C1 segment of cervical spinal cord (tissue), 14 donors: ENCODE measurements at places on chromosomes 5 and 9.
A peak's percentile ranks its signal among the peaks of the same experiment; 100 is the strongest.

DNA sequence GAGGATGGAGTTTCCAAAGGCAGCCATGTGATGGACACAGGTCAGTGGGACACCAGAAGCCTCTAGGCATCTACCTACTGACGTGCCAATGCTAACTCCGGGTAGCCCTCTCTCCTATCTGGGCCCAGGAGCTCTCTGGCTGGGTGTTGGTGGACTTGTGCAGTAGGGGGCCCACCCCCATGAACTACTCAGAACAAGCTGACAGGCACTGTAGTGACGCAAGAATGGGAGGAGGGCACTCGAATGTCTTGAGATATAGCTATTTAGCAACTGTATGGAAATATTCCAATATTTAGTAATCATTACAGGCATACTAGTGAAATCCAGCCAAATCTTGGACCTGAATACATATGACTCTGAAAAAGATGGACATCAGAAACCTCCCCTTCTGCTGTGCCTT, 5.7 kb upstream of the DOCK2 start:
- no peak for DNase-seq

DNA sequence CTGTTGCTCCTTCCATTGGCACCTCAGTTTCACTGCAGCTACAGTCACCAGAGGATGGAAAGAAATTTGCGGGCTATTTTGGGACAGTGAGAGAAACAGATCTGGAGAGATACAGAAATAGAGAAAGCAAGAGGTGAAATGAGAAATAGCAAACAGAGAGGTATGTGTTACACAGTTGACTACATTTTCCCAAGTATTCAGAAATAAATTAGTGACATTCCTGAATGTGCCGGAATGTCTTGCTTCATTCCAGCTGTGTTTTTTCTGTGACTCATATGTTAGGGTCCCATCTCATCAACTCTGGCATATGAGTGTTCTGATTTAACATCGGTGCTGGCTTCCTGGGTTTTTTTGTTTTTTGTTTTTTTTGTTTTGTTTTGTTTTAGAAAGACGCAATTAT, 63.8 kb upstream of the ZNF462 start:
- DNase-seq, result no peak

DNA sequence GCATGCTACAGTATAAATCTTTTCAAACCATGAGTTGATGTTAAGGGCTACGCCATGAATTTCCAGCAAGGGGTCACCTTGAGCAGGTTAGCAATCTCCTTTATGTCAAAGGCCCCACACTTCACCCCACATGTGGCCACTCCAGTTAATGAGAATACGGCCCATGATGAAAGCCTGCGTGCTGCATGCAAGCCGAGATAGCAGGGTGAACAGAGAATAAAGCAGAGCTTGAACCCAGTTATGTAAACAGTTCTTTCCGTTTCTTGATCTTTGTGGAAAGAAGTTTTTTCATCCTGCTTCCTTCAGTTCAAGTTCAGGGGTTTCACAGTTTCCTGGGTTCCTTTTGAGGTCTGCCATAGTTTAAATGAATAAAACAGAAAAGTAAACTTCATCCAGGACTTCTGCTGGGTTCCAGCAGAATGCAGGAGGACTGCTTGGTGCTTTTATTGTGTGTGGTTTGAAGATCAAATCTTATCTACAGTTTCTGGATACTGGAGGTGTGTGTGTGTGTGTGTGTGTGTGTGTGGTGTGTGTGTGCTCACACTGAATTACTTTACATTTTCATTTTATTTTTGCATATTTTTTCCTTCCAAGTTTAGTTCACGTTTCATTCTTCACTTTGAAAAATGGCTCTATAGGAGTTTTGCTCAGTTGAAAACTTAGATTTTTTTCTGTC, 87.1 kb downstream of the HMHB1 start:
- no peak for DNase-seq

- no peak for DNase-seq
These were observed 60.6 kb downstream of the TNFSF15 start for GRCh38 chr9:114745108-114745848.

DNA sequence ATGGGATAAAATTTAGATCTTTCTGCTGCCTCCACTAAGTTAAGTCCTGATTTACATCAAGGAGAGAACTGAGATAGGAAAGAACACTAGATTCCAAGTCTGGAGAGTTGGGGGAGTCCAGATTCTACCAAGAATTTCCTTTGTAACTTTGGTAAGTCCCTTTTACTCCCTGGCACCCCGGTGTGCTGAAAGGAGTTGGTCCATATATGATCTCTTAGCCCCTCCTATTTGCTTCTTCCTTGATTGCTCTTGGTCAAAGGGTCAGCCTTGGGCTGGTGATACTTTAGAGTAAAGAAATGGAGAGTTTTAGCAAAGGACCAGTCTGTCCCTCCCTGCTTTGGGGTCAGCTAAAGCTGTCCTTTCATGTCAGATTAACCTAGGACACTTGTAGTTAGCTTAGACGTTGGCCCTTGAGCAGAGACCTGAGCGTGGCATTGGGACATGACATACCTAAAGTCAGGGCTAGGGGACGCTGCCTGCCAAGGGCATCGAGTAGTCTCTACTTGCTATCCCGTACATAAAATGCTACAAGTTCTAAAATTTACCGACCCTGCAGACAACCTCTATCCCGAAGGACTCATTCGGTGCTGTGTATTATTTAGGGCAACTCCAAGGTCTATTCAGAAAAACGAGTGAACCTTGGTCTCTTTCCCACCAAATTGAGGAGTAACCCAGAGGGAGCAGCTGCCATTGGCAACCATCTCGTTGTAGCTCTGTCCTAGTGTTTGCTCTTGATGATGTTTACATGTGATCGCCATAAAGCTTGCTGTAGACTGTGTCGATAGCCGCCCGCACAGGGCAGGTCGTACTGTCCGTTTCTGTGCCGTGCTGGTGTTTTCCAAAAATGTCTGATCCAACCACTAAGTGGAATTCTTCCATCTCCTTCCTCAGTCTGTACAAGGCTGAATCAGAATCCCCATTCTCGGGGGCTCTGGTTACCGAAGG, 94.4 kb downstream of the PDE6A start:
- no peak for DNase-seq

DNA sequence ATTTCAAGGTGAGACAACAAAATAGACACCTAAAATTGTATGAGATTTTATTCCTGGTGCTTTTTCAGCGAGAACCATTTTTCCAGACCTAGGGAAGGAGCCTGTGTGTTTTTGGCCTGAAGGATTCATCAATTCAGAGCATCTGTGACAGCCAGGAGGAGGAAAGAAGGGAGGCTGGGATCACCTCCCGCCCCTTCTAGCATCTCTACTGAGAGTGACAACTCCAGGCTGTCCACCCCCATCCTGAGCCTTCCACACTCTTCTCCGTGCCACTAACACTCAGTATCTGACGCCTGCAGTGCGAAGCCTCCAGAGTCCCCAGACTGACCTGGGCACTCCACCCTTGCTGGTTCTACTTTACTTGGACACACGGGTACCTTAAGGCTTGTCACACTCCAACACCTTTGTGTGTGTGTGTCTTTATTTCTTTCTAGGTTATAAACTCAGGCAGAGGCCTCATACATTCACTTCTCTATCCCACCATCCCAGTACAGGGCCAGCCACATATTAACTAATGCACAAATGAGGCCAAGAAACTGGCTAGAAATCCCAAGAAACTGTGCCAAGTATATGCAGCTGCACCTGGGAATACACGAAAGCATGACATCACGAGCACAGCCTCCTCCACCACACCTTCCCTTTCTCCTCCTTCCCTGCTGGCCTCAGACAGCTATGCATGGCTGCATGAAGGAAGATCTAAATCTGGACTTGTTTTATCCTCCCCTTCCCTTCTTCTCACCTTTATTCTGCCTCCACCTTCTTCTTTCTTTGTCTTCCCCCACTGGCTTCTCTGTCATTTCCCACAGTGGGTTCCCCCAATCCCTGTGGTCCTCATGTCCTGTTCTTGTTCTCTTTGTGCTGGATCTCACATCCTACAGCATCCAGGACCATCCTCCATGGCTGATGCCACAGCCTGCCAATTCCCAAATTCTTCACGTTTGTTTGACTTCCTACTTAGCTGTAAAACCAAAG, 16.0 kb downstream of the S1PR3 start:
- no peak for DNase-seq

- no peak for DNase-seq
These were observed 459.1 kb downstream of the SPOCK1 start for GRCh38 chr5:137040024-137040423.

DNA sequence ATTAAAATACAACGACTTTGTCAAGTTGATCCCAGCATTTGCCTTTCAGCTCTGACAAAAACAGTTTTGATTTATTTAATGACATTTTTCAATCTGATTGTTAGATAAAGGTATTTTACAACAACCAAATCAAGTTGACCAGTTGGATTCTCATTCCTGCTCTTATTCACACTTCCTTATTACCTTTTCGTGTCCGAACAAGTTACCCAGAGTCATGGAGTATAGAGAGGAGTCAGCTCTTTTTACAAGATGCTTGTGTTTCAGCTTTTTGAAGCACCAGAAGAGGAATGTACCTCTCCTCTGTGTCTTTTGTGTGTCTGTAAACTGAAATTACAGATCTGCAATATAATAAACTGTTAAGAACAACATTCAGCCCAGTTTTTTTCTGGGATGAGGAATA, 151.3 kb upstream of the TMEM161B start:
- DNase-seq, result no peak

DNA sequence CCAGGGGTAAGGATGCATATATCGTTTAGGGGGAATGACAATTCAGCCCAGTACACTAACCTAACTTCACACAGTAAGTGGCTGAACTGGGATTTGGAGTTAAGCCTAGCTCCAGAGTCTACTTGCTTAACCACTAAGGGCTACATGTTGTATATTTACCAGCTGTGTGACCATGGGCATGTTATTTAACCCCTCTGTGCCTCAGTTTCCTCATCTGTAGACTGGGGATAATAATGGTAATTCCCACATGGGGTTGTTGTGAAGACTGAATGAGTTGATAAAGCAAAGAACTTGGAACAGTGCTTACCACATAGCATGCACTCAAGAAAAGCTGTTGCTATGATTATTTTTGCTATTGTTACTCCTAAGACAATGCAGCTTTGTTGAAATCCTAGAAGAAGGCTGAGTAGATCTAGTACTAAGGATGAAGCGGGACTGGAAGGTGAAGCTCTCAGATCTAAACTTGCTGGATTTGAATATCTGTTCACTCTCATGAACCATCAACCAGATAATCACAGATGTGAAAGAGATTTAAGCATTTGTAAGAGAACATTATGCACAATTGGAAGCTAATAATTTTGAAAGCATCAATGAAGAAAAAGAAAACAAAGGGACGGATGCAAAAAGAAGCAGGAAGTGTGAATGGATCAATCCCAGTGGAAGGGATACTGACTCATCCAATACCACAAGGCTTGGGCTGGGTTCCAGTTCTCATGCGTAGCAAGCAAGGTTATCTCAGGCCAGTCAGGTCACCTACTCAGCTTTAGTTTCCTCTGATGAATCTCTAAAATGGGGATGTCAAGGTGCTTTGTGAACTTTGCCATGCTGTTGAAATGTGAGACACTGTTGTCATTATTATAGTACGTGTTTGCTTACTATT, 78.5 kb upstream of the TBC1D2 start:
- no peak for DNase-seq

DNA sequence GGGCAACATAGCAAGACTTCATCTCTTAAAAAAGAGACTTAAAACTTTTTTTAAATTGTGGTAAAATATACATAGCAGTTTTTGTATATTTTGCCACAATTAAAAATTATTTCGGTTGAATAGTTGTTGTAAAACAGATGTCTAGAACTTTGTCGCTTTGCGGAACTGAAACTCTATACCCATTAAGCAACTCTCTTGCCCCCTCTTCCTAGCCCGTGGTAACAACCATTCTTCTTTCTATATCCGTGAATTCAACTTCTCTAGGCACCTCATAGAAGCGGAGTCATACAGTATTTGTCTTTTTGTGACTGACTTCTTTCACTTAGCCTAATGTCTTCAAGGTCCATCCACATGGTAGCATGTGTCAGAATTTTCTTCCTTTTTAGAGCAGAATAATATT, 43.3 kb downstream of the SPARC start:
- no peak for DNase-seq

- peak; percentile 28 for DNase-seq
These were observed 1.0 kb upstream of the PANK3 start for GRCh38 chr5:168580227-168580508.

DNA sequence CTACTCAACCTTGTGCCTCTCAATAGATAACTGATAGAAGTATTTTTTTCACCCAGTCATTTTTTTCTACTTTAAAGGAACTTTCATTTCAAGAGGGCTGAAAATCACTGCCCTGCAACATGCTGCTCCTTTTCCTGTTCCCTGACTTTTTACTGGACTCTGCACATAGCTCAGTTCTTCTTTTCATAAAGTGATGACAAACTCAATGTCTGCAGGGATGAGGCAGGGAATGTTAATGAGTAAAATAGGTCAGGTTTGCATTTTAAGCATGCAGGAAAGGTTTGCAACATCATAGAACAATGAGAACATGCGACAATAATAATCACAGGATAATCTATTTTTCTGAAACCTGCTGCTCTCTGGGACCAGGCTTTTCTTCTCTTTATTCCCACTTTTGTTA, 172.2 kb upstream of the SGCD start:
- DNase-seq, result no peak

DNA sequence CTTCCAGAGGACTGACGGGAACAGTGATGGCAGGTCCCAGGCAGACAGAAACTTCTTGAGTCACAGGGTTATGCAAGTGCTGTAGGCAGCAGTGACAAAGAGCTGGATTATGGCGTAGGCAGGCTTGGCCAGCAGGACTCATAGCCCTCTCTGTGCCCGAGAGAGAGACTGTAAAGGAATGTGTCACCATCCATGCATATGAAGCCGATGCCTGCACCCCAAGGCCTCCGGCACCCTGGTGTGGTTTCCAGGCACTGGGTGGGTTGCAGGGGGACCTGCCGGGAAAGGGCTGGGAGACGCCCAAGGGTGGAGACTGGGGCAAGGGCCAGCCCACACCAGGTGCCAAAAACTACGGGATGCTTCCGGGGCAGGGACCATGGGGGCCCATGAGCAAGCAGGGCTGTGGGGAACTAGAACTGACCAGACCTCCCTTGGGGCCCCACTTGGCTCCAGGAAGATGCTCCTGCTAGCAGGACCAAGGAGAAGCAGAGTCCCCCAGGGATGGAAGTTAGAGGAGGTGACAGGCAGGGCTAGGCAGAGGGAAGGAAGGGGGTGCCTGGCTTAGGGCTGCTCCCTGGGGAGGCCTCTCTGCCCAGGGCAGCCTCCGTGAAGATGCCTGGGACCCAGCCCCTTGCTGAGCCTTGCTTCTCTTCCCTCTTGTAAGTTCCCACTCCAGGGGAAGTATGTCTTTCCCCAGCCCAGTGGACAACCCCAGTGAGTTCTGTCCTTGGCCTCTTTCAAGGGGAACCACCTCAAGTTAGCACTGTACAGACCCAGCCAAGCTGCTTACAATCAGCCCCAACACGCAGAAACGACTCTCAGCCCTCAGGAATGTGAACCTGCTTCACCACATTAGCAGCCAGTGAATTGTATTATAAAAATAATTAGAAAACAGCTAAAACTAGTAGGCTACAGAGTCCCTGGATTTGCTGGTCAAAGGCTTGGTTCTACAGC, 10.5 kb upstream of the IPPK start:
- no peak for DNase-seq

DNA sequence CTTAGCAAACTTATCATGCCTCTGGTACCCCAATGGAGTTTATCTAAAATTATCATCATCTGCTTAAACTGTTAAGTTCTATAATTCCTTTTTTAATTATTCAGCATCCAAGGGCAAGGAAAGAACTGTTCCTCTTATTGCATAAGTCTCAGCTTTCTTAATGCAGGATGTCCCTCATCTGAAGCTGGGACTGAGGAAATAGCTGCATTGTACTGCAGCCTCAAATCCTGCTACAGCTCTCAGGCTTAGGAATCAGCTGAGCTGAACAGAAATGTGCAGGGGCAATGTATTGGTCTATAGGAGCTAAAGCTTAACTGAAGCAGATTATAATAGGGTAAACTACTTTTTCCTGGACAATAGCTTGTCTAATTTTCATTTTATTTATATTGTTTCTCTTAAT, 48.0 kb downstream of the HAPLN1 start:
- DNase-seq, result no peak

GRCh38 chr5:171429543-171429910, 10.1 kb downstream of the FGF18 start:
- no peak for DNase-seq
